ENCODE measurements at places on chromosomes 11 and 22.

- DNase-seq = no peak
These were observed 1.4 kb upstream of the LHFPL7 start for GRCh38 chr22:24947881-24948280.

- DNase-seq = no peak
These were observed 132.2 kb downstream of the ST3GAL4 start for GRCh38 chr11:126487711-126488110.

- no peak for DNase-seq
These were observed 16.5 kb upstream of the ETS1 start for GRCh38 chr11:128603752-128604414.

DNA sequence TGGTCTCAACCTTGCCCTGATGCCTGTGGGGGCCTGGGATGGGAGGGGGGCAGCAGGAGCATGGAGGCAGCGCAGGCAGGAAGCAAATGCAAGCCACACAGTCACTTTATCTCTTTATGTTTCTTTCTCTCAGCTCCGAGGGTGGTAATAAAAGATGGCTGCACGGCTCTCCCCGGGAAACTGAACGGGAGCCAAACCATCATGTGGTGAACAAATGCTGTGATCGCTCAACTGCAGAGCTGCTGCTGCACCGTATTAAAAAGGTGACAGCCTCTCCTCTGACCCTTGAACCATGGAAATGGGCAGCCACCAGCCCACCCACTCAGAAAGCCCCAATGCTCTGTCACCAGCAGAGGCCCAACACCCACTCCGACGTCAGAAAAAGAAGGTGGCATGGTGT, 110.0 kb downstream of the TIMP3 start:
- DNase-seq = no peak

DNA sequence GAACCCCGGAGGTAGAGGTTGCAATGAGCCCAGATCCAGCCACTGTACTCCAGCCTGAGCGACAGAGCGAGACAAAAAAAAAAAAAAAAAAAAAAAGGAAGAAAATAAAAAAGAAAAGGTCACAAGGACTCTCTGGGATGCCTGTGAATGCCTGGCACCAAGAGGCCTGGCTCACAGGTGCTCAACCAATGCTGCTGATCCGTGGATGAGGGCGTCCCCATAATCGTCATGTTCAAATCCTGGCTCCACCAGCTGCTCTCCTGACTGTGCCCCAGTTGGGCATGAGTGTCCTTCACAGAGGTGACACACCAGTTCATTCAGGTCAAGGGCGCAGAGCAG, 645 bp upstream of the GAS2L1 start:
- DNase-seq = no peak

All from T1000 (cell line).